H4 (cell line): ENCODE measurements at places on chromosomes 7 and 10.

DNA sequence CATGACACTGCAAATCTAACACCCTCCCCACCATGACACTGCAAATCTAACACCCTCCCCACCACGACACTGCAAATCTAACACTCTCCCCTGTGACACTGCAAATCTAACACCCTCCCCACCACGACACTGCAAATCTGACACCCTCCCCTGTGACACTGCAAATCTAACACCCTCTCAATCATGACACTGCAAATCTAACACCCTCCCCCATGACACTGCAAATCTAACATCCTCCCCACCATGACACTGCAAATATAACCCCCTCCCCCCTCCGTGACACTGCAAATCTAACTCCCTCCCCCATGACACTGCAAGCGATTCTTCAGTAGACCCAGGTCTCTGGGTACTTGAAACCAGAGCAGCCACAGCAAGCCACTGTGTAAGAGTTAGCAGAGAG, 604.4 kb downstream of the DNAJB6 start:
- no peak for DNase-seq

DNA sequence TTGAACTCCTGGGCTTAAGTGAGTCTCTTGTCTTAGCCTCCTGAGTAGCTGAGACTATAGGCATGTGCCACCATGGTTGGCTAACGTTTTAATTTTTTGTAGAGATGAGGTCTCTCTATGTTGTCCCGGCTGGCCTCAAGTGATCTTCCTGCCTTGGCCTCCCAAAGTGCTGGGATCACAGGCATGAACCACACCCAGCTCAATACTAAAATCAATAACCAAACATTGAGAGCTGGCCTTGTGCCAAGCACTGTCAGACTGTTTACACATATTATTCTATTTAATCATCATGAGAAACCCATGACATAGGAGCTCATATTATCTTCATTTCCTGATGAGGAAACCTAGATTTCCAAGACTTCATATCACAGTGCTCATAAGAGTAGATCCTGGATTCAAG, 251.2 kb downstream of the BAMBI start:
- DNase-seq = no peak

- no peak for DNase-seq
Observed at GRCh38 chr10:80579849-80580637, 42.3 kb downstream of the SH2D4B start.

GRCh38 chr10:116097239-116097784, 175.7 kb downstream of the GFRA1 start:
- no peak for DNase-seq

- peak; percentile 23 for DNase-seq
Observed at GRCh38 chr10:98956576-98957260, 278.9 kb downstream of the HPSE2 start.

DNA sequence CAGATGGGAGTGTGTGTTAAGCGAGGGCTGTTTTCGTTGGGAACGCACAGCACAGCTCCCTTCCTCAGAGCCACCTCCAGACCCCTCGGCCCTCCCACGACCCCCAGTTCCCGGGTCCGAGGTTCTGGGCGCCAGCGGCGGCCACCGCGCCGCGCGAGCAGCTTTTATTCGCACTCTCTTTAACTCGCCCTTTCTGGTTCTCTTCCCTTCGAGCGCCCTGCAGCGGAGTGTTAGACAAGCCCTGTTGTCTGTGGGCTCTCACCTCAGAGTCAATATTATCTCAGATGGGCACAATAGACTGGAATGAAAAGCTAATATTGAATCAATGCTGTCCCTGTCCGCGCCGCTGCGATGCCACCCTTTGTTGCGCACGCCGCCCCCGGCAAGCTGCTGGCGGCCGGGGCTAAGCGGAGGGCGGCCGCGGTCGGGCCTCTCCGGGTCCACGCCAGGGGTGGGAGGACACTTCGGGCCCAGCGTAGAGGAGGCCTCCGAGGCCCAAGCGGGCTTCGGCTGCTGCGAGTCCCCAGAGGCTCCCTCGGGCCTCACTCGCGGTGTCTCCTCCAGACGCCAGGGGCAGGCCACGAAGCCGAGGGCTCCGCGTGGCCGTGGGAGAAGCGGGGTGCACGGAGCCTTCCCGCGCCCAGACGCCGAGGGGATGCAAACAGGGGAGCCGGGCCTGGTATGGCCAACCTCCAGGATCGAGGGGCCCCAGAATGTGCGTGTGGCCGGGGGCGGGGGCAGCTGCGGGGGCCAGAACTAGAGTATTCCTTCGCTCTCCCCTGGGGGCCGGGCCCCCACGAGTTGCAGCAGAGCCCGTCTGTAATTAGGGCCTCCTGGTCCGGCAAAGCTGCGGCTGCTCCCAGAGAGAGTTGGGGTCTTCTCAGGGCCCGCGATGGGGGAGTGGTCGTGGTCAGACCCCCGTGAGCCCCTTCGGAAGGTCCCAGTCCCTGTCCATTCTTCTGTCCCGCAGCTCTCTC, 7.9 kb upstream of the EMX2 start:
- DNase-seq = no peak

GRCh38 chr10:88289342-88289741, 293.8 kb downstream of the RNLS start:
- DNase-seq = no peak

DNA sequence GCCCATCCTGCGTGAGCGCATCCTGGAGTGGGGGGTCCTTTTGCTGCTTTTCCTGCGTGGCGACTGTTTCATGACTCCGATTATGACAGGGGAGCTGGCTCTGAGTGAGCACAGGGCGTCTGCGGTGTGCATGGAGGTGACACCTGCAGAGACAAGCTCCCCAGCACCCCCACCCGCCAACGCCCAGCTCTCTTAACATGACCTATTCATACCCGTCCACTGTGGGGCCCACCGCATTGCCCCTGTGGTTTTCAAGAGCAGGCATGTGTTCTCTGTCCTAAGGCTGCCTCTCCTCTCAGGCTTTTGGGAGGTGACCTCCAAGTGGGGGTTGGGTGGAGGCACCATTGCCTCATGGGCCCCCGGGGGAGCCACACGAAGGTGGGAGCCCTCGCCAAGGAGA, 500.7 kb downstream of the TCERG1L start:
- DNase-seq = no peak

DNA sequence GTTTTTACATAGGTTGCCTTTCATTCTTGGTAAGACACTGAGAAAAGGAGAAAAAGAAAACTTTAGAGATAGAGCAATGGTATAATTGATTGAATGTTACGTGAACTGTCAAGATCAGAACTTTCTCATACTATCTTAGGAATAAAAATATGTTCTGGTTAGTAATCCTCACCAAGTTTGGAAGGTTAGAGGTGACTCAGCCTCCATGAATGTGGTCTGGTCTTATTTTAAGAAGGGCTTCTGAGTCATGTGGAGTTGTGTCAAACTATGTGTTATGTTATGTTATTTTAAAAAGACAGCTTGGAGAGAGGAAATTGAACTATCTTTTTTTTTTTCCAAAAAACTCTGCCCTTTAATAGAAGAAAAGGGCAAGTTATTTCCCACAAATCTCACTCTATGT, 458.6 kb upstream of the KLF6 start:
- peak; percentile 71 for DNase-seq

DNA sequence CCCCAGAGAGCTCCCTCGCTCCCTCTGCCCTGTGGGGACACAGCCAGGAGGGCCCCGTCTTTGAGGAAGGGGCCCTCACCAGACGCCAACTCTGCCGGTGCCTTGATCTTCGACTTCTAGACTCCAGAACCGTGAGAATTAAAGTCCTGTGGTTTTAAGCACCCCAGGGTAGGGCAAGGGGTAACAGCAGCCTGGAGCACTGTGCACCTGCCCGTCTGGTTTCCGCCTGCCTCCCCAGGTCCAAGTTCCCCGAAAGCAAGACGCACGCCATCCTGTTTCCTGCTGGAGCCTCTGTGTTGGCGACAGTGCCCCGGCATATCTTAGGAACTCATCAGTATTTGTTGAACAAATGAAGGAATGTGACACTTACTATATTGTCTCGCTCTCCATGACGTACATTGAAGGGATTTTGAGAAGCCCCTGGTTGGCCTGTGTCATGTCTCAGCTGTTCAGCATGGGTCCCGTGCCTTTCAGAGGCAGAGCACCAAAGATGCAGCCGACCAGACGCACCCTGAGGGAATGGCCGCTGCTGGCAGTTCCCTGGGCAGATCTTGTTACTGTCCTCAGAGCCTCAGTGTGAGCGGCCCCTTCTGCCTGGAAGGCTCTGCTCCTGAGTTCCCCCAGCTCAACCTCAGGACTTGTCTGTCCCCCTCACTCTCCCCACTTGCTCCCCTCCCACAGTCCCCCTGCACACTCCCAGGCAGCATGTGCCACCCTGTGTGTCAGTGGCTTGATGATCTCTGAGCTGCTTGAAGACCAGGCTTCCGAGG, 226.2 kb downstream of the TCERG1L start:
- no peak for DNase-seq

GRCh38 chr7:51430480-51431086, 114.0 kb upstream of the COBL start:
- DNase-seq = peak; percentile 59

- no peak for DNase-seq
Observed at GRCh38 chr7:50711271-50712175, 71.2 kb downstream of the GRB10 start.

DNA sequence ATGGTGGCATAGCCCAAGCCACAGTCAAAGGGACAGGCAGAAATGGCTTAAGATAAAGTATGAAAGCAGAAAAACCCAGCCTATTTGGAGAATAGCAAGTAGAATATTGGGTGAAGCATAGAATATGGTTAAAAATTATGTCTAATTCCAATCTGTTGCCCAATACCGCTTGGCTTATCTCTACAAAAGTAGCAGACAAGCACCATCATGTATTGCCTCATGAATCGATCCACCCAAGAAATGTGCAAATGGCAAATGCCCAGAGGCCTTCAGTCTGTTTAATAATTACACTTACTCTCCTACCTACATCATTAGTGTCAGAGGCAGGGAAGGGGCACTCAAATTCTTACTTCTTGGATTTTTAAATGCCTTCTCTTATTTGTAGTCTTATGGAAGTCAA, 130.9 kb upstream of the ADAM12 start:
- DNase-seq = no peak
